ENCODE measurements at places on chromosomes 7 and 10.

DNA sequence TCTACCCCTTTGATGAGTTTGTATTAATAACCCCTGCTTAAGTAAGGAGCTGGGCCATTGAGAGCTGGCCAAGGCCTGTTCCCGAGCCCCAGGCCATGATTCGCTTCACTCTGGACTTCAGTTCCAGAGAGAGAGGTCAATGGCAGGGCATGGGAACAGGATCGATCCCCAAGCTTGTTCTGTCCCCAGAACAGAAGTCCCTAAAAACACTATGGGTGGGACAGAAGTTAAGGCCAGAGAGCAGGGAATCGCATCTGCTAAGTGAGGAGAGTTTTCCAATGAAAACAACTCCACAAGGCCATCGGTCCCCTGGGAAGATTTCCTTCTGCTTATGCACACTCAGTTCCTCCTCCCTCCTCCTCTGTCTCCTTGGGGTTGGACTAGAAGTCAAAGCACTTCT is 159.6 kb downstream of the LSM5 start:
- DNase-seq: no peak

DNA sequence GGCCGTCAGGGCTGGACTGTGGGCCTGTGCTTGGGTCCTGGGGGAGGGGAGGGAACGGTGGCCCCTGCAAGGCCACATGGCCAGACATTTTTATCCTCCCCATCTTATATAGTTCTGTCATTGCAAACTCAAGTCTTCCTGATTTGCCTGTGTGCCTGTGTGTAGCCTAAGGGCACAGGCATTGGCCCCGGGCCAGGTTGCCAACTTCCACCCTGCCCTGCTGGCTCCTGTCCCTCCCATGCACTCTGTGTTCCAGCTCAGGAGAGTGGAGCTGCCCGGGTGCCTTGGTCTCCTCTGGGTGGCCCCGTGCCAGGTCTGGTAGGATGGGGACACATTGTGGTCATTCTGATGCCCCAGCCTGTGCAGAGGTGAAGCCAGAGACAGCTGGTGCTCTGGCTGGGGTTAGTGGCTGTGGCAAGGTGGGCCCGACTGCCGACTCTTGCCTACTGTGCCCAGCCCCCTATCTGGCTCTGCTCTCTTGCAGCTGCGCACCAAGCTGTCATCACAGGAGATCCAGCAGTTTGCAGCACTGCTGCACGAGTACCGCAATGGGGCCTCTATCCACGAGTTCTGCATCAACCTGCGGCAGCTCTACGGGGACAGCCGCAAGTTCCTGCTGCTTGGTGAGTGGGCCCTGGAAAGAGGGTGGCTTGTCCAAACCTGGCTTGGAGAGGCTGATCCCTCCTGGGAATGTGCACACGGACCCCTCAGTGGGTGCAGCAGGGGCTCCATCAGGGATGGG is 14.8 kb downstream of the NACAD start:
- DNase-seq: no peak

DNA sequence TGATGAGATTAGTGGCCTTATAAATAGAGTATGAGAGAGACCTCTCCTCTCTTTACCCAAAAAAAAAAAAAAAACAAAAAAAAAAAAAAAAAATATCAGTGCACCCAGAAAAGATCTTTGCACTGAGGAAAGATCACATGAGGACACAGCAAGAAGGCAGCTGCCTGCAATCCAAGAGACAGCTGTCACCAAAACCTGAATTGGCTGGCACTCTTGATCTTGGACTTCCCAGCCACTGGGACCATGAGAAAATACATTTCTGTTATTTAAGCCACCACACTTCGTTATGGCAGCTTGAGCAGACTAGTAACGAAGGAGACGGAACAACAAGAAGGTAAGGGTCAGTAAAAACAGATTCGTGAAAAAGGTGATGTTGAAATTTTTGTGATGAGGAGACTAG is 47.0 kb downstream of the TMEM106B start:
- no peak for DNase-seq

DNA sequence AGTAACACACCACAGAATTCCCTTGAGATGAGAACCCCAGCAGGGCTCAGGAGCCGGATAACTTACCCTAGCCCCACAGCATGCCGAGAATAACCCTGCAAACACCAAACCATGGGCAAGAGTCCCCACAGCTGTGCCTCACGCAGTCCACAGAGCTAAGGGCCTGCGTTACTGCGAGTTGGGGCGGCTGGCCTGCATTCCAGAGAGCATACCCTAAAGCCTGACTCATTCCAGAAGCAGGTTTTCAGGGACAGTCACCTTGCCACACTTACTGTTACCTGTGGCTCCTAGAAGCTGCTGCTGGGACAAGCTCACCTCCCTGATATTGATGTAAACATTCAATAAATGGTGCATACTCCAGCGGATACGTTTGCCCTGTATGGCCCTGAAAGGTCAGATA is 18.6 kb downstream of the FGFR2 start:
- no peak for DNase-seq

DNA sequence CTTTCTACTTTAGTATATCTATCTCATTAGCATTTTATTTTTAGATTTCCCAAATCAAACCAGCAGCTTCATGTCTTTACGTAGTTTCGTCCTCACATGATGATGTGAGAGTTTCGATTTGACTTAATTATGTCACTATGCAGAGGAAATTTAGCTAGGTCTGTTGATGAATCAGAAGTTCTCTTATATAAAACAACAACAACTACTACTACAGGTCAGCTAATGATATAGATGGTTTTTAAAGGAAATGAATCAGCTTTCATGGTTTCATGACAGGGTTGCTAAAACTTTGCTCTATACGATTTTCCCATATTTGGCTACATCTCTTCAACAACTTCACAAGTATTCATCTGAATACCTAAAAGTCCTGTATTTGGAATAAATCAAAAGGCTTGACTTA is 28.6 kb downstream of the JAZF1 start:
- no peak for DNase-seq

DNA sequence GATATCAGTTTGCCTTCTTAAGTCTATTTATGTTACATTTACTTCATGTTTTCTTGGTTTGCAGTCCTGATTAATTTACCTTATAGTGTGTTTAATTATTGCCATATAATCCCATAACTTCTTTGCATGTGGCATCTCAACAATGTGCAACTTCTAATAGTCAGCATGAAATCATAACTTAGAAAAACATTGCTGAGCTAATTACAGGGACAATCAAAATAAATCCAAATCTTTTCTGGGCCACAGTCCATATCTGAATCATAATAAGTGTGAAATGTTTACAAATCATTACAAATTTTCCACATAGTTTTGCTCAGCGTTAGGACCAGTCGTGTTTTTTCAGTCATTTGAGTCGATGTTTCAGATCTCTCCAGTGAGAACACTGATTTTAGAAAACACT is 29.1 kb upstream of the CABCOCO1 start:
- no peak for DNase-seq

- no peak for DNase-seq
Observed at GRCh38 chr7:114217026-114217806, 197.4 kb upstream of the FOXP2 start.

GRCh38 chr10:16585103-16585502 is 63.4 kb upstream of the C1QL3 start:
- no peak for DNase-seq
